ENCODE measurements at places on chromosomes 5 and 9.

- H3K4me3 ChIP-seq, result no peak overlapping the region
- H3K27ac ChIP-seq, result no peak overlapping the region
- no peak for DNase-seq
- H3K36me3 ChIP-seq, result no peaks in the 10 kb centered on the region
- no peaks in the 10 kb centered on the region for H3K4me1 ChIP-seq
Measured at GRCh38 chr5:2003206-2003605, 120.5 kb upstream of the IRX4 start.

DNA sequence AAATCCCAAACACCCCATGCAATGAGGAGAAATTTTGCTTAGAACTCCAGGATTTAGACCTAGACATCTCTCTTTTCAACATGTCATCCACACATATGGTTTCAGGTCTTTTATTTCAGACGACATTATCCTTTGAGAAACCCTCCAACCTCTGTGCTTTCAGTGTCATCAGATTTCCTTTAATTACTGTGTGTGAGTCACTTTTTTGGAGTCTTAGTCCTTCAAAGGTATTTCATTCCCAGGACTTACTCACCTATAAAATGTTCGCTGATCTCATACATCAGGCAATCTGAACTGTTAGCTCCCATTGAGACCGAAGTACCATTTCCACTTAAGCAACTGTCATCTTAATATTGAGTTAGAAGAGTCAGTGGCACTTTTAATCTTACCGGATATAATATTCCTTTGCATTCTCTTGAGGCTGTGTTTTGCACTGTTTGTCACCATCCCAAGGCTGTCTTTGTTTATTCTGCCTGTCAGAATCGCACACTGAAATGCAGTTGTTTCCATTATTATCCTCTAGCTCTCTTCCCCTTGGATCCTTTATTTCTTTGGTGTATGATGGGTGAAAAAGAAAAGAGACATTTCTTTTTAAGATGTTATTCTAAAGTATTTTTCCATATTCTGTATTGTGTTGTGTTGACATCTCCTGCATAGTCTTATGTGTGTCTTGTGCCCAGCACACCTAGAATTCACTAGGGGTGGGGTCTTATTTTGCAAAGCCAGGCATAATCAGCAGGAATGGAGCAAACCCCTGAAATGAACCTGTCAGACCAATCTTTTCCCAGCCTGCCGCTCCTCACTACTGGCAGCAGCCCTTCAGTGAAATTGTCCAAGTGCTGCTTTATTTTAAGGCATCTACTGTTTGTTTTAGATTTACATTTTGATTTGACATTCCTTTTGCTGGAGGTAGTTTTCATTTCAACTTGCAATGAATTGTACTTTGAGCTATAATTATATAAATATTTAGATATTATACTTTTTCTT, 155.4 kb downstream of the PAM start:
- no peak overlapping the region for H3K4me3 ChIP-seq
- H3K4me1 ChIP-seq, result no peaks in the 10 kb centered on the region
- H3K36me3 ChIP-seq, result peaks cover 2% of the 10 kb centered on the region
- no peak overlapping the region for H3K27ac ChIP-seq

DNA sequence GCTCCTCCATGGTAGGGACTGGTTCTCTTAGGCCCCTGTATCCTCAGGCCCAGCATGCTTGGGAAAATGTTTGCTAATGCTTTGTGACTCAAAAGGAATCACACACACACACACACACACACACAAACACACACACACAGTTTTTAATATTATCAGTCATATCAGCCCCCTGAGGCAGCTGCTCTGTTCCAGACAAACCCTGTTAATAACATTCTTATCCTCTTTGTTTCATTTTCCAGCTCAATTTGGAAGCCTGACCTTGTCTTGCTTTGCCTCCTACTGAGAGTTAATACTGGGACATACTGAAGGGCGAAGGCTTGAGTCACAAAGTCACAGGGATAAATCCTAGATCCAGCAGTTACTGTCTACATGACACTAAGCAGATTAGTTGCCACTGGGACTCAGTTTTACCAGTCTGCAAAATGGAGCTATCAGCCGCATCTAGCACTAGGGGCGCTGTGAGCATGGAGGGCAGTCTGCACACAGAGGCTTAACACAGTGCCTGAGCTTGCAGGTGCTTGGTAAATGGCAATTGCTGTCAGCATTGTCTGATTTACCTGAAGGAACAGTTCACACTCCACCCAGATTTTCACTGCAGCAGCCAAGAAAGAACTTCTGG, 37.1 kb upstream of the KCNMB1 start:
- no peak overlapping the region for H3K27ac ChIP-seq
- no peaks in the 10 kb centered on the region for H3K36me3 ChIP-seq
- no peaks in the 10 kb centered on the region for H3K4me1 ChIP-seq
- H3K27me3 ChIP-seq, result peaks cover 58% of the 10 kb centered on the region
- DNase-seq, result no peak

- no peak overlapping the region for H3K4me3 ChIP-seq
- peak; percentile 56 for DNase-seq
- peaks cover 60% of the 10 kb centered on the region for H3K27me3 ChIP-seq
Measured at GRCh38 chr5:159310511-159310910, 19.8 kb downstream of the IL12B start.

DNA sequence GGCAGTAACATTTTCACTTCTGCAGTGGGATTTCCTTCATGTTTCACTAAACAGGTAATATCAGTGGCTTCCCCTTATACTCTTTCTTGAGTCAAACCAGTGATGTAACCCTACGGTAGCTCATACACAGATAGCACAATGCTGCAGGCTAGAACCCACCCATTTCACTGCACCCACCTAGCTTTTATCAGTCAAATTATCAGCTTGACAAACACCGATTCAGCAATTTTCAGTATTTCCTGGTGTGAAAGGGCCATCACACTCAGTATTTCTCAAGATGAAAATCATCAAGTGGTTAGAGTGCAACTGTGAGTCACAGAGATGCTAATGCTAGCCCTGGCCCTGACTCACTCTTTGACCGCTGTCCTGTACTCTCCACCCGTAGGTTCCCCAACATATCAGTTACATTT, 242.3 kb upstream of the PTGER4 start:
- H3K27ac ChIP-seq, result peak overlapping the region; percentile 74
- DNase-seq, result no peak
- peaks cover 7% of the 10 kb centered on the region for H3K36me3 ChIP-seq
- no peaks in the 10 kb centered on the region for H3K27me3 ChIP-seq
- no peak overlapping the region for H3K4me3 ChIP-seq

GRCh38 chr5:172105811-172106210, 82.2 kb downstream of the STK10 start:
- H3K27me3 ChIP-seq, result no peaks in the 10 kb centered on the region
- H3K36me3 ChIP-seq, result peaks cover 57% of the 10 kb centered on the region
- DNase-seq, result no peak
- peaks cover 45% of the 10 kb centered on the region for H3K4me1 ChIP-seq

- H3K4me1 ChIP-seq, result no peaks in the 10 kb centered on the region
- DNase-seq, result no peak
- H3K27me3 ChIP-seq, result no peaks in the 10 kb centered on the region
- no peak overlapping the region for H3K4me3 ChIP-seq
- no peak overlapping the region for H3K27ac ChIP-seq
Measured at GRCh38 chr5:173699966-173700365, 83.5 kb upstream of the BOD1 start.

- H3K27ac ChIP-seq, result no peak overlapping the region
- H3K4me3 ChIP-seq, result no peak overlapping the region
- H3K4me1 ChIP-seq, result peaks cover 15% of the 10 kb centered on the region
Measured at GRCh38 chr5:40746703-40747102, 9.1 kb downstream of the TTC33 start.

DNA sequence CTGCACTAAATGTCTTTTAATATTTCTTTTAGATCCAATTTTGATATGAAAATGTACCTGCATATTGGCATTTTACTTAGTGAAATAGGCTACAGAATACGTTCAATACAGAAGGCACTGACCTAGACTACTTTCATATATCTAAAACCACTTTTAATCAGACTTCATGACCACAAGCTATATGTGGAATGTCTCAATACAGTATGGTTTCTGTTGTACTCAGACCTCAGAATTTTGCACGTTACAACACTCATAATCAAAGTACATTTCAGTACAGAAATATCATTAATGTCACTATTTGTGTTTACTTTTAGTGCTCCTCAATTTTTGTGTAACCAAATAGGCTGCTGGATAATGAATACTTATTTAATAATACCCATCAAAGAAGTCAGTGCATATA, 74.8 kb downstream of the MEF2C start:
- H3K4me3 ChIP-seq, result no peak overlapping the region
- no peaks in the 10 kb centered on the region for H3K4me1 ChIP-seq
- no peak overlapping the region for H3K27ac ChIP-seq
- no peak for DNase-seq

- no peaks in the 10 kb centered on the region for H3K4me1 ChIP-seq
- H3K27me3 ChIP-seq, result no peaks in the 10 kb centered on the region
- no peak overlapping the region for H3K27ac ChIP-seq
- no peak for DNase-seq
- peaks cover 34% of the 10 kb centered on the region for H3K36me3 ChIP-seq
Measured at GRCh38 chr9:131187957-131188356, 62.6 kb downstream of the NUP214 start.

DNA sequence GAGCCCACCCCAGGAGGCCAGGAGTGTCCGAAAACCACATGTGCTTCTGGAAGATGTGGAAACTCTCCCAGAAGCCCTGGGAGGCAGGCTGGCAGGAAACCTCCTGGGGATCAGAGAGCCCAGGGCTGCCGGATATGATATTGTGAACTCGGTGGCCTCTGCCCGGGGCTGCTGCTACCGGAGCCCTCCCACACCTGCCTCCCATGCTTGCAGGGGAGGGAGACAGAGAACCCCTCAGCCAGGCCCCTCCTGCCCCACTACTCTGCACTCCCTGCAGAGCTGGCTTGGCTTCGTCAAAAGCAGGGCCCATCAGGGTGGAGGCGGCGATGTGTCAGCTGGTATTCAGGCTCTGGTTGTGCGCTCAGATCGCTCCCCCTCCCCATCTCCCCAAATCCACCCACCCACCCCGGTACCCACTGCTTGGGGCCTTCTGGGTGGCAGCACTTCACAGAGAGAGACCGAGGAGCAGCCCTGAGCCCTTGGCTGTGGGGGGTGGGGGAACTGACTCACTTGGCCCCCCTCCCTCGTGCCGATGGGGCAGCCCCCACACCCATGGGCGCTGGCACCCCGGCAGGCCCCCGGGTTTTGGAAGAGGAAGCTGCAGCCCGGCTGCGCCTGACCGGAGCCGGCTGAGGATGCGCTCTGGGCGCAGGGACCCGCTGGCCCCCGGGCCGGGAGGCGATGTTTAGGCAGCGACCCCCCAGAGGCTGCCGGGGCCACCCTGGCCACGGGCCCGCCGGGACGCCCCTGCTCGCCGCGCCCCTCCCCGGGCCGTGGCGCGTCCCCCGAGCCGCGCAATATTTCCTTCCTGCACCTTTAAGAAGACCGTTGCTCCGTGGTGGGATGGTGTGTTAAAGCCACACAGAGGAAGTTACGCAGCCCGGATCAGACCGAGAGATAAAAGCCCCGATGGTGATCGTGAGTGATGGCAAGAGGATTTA, 786 bp upstream of the NTNG2 start:
- H3K27me3 ChIP-seq, result peaks cover 95% of the 10 kb centered on the region
- peak overlapping the region; percentile 59 for H3K27ac ChIP-seq
- peaks cover 3% of the 10 kb centered on the region for H3K36me3 ChIP-seq
- peaks cover 15% of the 10 kb centered on the region for H3K4me1 ChIP-seq

DNA sequence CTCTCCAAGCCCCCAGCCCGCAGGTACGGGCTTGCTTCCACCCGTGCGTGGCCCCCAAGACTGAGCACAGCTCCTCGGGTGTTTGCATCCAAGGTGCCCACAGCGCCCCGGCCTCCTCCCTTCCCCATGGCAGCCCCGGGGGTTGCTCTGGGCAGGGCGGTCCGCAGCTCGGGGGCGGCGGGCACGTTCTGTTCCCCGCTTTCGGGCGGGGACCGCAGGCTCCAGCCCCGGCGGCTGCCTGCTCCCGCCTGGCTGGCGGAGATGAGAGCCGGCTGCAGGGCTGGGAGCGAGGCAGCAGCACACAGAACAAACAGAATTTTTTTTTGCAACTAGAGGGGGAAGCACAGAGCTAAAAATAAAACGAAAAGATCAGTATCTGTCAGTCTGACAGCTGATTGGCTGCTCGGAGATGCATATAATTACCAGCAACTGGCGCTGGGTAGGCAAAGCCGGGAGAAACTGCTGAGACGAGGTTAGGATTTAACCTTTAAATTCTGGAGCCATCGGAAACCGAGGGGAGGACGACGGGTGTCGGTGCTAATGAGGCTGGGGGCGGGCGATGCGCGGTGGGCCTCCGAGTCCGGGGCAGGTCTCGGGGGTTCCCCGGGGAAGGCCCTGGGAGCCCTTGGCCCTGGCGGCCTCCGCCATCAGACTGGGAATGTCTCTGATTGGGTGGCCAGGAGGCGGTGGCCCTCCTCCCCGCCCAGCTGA, 142.7 kb upstream of the IER5L start:
- DNase-seq, result peak; percentile 76
- peaks cover 18% of the 10 kb centered on the region for H3K4me1 ChIP-seq
- no peaks in the 10 kb centered on the region for H3K36me3 ChIP-seq
- peak overlapping the region; percentile 57 for H3K27ac ChIP-seq
- H3K4me3 ChIP-seq, result peak overlapping the region; percentile 63

DNA sequence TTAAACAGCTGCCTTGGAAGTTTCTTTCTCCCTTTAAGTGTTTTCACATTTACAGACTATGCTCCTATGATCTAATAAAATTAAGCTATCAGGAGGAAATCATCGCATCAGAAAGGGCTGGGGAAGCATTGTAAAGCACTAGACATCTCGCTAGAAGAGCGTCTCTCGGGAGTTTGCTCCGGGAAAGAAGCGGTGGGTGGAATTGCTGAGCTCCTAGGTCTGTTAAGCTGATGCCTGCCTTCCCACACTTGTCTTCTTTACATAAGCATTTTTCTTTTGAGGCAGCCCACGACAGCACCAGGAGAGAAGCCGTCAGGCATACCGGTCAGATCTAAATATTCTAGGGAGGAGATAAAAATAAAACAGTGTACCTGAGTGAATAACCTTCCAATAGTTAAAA, 541.7 kb upstream of the TUSC1 start:
- H3K4me3 ChIP-seq, result no peak overlapping the region
- no peaks in the 10 kb centered on the region for H3K27me3 ChIP-seq
- DNase-seq, result no peak
- no peaks in the 10 kb centered on the region for H3K36me3 ChIP-seq
- H3K27ac ChIP-seq, result no peak overlapping the region

GRCh38 chr9:132239518-132239917, 77.7 kb downstream of the NTNG2 start:
- DNase-seq, result no peak
- H3K4me1 ChIP-seq, result peaks cover 30% of the 10 kb centered on the region
- no peak overlapping the region for H3K4me3 ChIP-seq
- H3K27ac ChIP-seq, result no peak overlapping the region

GRCh38 chr9:99825172-99826046, 3.7 kb downstream of the NR4A3 start:
- H3K27me3 ChIP-seq, result peaks cover 97% of the 10 kb centered on the region
- peak overlapping the region; percentile 66 for H3K4me3 ChIP-seq
- H3K27ac ChIP-seq, result peak overlapping the region; percentile 22
- DNase-seq, result no peak
